ENCODE measurements at places on chromosomes 3 and 15. TPM values are rescaled to one million over a fixed set of nuclear protein-coding genes. Genes with fewer than 3 reads are reported as not detected.
A peak's percentile ranks its signal among the peaks of the same experiment; 100 is the strongest.

DNA sequence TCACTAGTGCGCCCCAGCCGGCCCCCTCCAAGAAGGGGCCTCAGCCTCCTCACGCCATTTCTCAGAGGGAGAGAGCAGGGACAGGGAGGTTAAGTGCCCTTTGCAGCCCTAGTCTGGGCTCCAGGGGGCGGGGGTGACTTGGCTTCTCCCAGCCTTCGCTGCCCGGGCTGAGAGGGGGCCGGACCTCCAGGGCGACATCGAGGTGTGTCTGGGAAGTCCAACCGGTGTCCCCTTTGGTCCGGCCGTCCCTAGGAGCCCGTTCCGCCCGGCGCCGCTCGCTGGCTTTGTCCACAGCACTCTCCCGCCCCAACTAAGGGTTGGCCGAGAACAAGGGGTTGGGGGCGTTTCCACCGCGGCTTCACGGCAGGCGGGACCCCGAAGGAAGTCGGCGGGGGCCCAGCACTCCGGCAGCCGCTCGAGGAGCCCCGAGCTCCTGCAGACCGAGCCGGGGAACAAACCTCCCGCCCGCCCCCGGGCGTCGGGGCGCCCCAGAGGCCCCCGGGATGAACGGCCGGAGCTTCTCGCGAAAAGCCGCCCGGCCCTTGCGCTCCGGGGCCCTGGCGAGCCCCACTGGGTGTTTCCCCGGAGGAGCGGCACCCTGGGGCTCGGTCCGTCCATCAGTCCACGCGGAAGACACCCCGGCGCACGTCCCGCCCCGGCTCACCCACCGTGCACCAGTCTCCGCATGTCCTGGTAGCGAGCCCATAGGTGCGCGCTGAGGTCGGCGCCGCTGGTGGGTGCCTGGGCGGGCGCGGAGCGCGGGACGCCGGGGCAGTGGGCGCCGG, 627 bp downstream of the NT5DC2 start:
- DNase-seq, result no peak

GRCh38 chr3:109939817-109940216, 602.5 kb upstream of the DPPA4 start:
- DNase-seq, result no peak

DNA sequence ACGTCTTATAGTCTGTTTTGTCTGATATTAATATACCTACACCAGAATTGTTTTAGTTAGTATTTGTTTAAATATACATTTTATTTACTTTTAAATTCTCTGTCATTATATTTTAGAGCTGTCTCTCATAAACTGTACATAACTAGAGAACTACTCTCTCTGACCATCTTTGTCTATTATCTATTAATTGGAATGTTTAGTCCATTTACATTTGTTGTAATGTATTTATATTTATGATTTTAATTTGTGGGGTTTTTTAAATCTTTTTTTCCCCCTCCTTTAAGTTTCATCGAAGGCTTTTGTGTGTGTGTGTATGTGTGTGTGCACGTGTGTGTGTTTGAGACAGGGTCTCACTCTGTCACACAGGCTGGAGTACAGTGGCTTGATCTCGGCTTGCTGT, 47.1 kb downstream of the ITPR1 start:
- DNase-seq, result no peak

GRCh38 chr15:83844742-83845141, 190.8 kb downstream of the ADAMTSL3 start:
- DNase-seq, result no peak

SEMA3F gene
- 115 TPM for polyA plus RNA-seq

LRTM1 gene
- not detected for polyA plus RNA-seq

- no peak for DNase-seq
Measured at GRCh38 chr3:143951351-143951971, 20.2 kb upstream of the DIPK2A start.

DNA sequence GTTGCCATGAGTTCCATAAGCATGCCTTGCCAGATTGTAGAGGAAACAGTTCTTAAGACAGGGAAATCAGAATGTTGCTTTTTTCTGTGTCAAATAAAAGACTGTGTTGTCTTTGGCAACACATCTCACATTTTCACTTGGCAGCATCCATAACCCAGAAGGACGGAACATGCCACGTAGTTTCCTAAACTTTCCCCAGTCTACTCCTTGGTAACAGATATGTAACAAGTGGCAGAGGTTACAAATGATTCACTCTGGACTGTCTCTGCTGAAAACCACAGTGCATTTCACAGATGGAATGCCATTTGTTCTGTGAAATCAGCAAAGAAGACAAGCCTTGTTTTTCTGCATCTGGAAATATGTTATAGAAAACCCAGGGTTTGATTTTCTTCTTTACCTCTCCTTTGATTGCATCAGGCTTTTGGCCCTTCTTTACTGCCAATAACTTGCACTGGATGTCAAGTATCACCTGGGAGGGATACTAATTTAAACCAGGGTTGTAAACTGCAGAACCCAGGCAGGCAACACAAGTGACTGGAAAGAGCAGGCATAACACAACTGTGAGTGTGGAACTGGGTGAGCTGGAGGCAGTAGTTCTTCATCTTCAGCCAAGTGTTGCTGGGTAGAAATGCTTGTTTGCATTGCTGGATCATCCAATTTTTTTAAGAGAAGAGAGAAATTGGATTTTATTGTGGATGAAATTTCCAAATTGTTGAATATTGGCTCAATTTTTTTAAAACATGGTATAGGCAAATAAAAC, 124.4 kb upstream of the FOXB1 start:
- DNase-seq, result no peak

GRCh38 chr15:52392008-52392687, 96.5 kb upstream of the MYO5C start:
- DNase-seq, result peak; percentile 46

HYKK gene
- 3.9 TPM for polyA plus RNA-seq

- no peak for DNase-seq
Measured at GRCh38 chr3:25091934-25092333, 336.1 kb upstream of the RARB start.

EIF2A gene
- 51.3 TPM for polyA plus RNA-seq

GOLGA8T gene
- not detected for polyA plus RNA-seq

DNA sequence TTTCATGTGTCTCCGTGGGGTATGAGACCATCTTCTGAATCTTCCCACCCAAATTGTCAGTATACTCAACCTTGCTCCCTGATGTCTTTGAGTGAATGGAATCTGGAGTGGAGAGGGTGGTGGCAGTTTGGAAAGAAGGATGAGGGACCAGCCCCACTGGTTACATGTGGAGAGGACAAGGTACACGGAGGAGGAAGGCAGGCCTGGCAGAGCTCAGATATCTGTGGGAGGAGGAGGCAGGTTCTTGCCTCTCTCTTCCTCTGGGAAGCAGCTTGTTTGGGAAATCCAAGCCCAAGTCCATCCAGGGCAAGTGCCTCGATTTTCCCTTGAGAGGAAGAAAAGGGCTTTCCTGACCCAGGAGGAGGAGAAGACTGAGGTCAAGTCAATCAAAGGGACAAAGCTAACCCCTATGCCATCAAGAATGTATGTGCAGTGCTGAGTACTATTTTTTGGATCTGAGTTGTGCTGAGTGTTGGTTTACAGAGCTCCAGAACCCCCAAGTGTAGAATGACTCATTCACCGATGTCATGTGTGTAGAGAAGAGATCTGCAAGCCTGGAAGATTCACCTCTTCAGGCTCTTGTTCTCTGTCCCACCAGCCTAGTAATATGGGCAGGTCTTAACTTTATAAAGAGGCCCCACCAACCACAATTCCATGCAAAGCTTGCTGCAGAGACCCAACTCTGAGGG, 19.8 kb upstream of the LOXL1 start:
- DNase-seq, result no peak

SEC61A1 gene
- 306 TPM for polyA plus RNA-seq

- DNase-seq, result no peak
Measured at GRCh38 chr3:195583831-195584542, at the start of gene APOD. Gene APOD, minus strand, starts transcription at chr3:195583940. Its CDS starts 4,479 bp downstream, at chr3:195579461.

- peak; percentile 21 for DNase-seq
Measured at GRCh38 chr3:107367353-107367752, 9.9 kb upstream of the CCDC54 start.

- no peak for DNase-seq
Measured at GRCh38 chr15:73517566-73517965, 74.6 kb downstream of the REC114 start.

- DNase-seq, result no peak
Measured at GRCh38 chr3:18812316-18812715, 336.0 kb upstream of the KCNH8 start.
